ENCODE measurements at places on chromosomes 7 and 10.

DNA sequence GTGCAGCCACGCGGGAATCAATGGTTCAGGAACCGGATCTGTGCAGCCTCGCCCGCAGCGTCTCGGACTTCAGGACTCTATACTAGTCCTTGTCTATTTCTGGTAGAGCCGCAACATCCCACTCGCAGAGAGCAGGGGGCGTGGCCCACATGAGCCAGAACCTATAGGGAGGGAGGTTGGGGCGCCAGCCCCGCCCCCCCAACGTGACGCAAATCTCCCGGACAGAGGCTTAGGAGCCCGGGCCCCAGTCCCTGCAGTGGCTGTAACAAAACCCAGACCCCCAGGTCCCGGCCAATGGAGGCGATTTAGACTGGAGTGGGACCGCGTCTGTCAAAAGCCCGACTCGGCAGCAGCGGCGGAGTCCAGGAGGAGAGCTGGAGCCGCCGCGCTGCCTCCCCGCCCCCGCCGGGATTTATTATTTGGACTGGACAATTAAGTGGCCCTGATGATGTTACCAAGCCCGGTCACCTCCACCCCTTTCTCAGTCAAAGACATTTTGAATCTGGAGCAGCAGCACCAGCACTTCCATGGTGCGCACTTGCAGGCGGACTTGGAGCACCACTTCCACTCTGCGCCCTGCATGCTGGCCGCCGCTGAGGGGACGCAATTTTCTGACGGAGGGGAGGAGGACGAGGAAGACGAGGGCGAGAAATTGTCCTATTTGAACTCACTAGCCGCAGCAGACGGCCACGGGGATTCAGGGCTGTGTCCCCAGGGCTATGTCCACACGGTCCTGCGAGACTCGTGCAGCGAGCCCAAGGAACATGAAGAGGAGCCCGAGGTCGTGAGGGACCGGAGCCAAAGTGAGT is at the start of gene NKX2-3:
NKX2-3 (plus strand) TSS at position 256 of the 809 bp plus-strand sequence; CDS start at position 446, 190 bp downstream.
- DNase-seq, result no peak

- DNase-seq, result no peak
Observed at GRCh38 chr10:114714281-114714741, 56.2 kb upstream of the ABLIM1 start.

- DNase-seq, result no peak
Observed at GRCh38 chr7:117774943-117775342, 98.3 kb downstream of the CTTNBP2 start.

- no peak for DNase-seq
Observed at GRCh38 chr7:130386876-130387275, 6.6 kb downstream of the CPA1 start.

DNA sequence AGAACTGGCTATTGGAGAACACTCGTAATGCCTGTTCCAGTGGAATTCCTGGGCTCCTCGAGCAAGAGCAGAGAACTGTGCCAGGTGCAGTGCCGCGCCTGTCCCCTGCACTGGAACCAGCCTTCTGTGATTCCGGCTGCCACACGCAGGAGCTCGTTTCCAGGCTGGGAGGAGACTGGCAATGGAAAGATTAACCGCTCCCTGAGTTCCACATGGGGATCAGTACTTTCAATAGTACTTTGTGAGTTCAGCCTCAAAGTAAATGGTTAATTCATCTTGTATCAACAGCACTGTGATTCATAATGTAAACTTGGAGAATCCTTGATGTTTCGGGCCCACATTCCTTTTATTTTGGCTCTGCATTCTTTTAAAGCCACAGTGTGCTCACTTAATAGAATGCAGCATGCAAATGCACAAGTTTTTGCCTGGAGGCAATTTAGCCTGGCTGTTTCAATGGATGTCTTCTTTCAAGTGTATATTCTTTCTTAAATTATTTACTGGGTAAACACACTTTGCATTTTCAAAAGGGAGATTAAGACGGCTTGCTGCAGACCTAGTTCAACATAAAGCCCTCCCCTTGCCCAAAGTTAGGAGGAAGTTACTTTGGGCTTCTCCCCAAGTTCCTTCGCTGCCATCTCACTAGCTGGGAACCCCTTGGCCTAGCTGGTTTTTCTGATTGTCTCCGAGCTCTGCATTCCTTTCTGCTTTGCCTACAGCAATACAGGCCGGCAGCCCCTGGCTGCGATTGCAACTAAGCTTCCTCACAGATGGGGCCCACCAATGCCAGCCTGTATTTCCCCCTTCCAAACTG is 138.1 kb upstream of the TCF7L2 start:
- no peak for DNase-seq

GRCh38 chr10:45518741-45519140 is 144.7 kb downstream of the ALOX5 start:
- DNase-seq, result no peak

DNA sequence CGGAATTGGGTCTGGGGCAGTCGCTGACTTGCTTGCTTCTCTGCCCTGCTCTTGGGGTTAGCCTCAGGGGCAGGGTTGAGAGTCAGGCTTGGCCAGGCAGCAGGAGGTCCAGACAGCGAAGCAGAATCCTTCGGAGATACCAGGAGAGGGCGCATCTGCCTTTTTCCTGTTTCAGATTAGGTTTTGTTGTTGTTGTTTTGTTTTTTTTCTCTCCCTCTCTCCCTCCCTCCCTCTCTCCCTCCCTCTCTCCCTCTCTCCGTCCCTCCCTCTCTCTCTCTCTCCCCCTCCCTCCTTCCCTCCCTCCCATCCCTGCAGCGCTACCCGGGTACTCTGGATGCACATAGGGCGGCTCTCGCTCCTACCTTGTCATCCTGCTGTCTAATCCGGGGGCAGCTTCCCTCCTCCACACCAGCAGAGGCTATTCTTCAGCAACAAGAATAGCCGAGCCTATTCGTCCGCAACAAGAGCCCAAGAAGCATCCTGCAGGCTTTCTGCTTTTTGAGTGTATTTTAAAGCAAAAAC is 758 bp upstream of the OPTN start:
- no peak for DNase-seq

GRCh38 chr10:124646483-124647352 is 97.5 kb downstream of the FAM53B start:
- no peak for DNase-seq

- DNase-seq, result no peak
Observed at GRCh38 chr10:71660313-71660712, 59.3 kb downstream of the C10orf105 start.

GRCh38 chr7:142391191-142391992 is 133.5 kb upstream of the PRSS58 start:
- no peak for DNase-seq

DNA sequence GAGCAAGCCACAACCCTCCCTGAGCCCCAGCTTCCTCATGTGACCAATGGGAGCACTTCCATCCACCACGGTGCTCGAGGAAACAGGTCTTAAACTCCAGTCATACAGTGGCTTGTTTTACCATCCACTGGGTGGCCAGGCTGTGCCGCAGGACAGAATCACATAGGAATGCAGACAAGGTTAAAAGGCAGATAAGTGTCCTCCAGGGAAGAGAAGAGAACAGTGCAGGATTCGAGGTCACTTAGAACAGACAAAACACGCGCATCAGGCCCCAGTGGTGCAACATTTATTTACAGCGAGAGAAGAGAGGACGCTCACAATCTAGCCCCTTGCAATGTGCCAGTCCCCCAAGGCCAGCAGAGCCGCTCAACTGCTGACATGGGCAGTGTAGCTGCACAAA is 92.8 kb downstream of the TMEM130 start:
- DNase-seq, result no peak

DNA sequence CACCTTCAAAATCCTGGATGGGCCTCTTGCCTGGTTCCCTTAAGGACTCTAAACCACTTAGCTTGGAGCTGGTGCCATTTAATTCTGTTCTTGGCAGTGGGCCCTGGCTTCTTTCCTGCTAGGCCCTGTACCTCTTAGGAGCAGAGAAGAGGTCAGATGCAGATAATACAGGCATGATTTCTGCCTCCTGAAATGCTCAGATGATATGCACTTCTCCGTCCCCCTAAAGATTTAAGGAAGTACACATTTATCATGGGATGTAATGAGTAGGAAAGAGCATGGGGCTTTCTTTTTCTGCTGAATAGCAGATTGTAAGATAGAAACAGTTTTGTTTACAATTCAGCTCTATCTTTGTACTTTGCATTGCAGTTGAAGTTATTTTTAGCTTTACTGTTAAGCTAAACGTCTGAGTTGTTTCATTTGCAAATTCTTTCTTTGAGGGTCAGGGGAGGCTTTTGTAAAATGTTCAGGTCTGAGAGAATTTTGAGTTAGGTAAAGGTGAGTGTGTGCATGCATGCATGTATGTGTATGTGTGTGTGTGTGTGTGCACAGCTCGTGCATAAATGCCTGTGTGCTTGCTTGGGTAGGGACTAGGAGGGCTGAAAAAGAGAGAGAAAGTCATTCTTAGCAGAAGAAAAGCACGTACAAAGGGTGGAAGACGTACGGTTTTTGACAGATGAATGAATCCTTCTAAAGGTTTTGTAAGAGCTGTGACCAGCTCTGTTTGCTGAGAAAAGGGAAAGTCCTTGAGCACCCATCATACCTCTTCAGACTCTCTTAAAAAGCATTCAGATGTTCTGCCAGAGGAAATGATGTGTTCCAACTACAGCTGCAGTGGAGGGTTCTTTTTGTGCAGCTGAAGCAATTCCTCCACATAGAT is 364.2 kb downstream of the AUTS2 start:
- DNase-seq, result no peak

DNA sequence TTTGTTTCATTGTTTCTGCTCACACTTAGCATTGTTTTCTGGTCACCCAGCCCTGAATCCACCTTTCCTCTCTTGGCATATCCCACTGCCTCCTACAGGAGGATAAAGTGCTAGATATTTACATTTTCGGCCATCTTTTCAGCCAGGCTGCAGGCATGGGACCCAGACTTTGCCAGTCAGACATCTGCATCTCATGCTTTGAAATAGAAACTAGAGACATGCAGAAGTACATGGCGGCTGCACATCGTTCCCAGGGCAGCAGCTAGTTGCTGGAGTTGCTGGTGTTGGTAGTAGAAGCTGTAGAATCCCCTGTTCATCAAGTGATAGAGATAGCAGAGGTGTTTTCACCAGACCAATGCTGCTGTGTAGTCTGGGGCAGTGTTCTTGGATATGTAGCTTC is 18.7 kb downstream of the STAMBPL1 start:
- no peak for DNase-seq

DNA sequence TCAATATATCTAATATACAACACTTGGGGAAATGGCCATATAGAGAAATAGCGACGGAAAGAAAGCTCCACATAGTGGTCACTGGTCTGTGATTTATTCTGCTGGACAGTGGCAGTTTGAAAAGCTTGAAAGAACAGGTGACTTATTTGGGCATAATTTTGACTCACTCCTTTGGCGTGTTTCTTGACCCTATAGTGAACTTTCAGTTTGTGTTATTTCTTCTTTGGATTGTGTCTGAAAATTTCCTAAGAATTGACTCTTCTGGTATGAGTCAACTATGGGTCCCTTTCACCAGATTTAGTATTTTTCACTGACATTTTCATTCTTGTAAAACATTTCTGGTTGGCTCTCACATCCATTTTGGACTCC is 25.8 kb upstream of the IMMP2L start:
- no peak for DNase-seq

DNA sequence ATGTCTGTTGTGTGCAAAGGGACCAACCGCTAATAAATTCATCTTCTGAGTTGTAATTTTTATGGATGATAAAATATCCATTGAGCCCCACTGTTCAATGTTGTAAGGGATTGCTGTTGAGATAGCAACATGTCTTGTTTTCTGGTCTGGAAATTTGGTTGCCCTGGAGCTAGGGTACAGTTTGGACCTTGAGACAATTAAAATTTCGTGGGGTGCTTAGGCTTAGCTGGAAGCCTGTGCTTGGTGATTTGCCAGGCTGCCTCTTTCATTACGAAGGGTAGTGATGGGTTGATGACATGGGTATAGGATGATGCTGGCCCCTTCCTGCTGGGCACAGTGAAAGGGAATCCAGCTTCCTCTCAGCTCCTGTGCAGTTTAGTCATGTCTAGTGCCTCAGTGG is 43.6 kb downstream of the PLCE1 start:
- DNase-seq, result no peak

GRCh38 chr10:75851580-75852345 is 420.3 kb downstream of the LRMDA start:
- DNase-seq, result no peak

- no peak for DNase-seq
Observed at GRCh38 chr7:100007887-100008286, 7.5 kb upstream of the ZKSCAN1 start.

GRCh38 chr7:29825775-29826529 is 19.6 kb downstream of the WIPF3 start:
- DNase-seq, result no peak

GRCh38 chr7:96388166-96388565 is 66.3 kb upstream of the SLC25A13 start:
- DNase-seq, result no peak

DNA sequence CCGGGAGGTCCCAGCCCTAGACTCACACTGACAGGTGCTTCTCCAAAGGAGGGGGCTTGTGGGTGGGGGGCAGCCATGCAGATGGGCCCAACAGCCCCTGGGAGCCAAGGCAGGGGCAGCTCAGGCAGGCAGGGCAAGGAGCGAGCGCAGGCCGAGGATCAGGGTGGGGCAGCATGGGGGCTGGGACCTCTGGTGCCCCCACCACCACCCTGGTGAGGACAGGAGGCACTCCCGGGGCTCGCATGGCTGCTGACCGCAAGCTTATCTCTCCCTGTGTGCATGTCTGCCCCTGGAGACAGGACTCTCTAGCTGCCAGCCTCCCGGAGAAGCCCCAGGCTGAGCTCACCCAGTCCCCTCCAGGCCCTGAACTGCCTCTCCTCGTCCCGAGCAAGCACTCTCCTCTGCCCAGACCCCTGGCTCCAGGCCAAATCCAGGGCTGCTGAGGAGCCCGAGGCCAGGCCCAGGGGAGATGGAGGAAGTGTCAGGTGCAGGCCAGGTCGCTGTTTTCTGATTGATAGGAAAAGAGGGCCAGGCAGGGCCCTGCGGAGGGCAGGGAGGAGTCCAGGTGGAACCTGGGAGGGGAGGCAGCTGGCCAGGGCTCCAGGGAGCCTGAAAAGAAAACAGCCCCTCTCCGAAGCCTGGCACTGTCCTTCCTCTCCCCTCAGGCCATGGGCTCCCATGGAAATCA is 39.0 kb downstream of the PDGFA start:
- no peak for DNase-seq

- DNase-seq, result no peak
Observed at GRCh38 chr10:113331961-113332360, 220.9 kb upstream of the HABP2 start.

DNA sequence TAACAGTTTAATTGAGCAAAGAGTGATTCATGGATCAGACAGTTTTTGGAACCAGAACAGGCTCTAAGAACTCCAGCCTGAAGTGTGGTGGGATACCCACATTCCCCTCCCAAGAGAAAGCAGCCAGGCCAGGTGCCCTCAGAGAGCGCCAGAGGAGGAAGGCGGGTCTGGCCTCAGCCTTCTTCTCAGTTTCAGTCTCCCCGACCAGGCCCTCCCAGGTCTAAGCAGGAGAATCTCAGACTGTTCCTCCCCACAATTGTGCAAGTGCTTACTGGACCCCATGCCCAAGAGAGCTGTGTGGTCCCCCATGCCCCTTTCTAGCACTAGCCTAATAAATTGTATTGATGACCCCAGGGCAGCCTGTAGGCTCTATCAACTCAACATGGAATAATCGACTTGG is 25.6 kb downstream of the PPIF start:
- no peak for DNase-seq

GRCh38 chr7:122155566-122155965 is 11.5 kb upstream of the AASS start:
- DNase-seq, result no peak
